ENCODE measurements at places on chromosomes 5 and 9. TPM values are rescaled to one million over a fixed set of nuclear protein-coding genes. Genes with fewer than 3 reads are reported as not detected.
A peak's percentile ranks its signal among the peaks of the same experiment; 100 is the strongest.

DNA sequence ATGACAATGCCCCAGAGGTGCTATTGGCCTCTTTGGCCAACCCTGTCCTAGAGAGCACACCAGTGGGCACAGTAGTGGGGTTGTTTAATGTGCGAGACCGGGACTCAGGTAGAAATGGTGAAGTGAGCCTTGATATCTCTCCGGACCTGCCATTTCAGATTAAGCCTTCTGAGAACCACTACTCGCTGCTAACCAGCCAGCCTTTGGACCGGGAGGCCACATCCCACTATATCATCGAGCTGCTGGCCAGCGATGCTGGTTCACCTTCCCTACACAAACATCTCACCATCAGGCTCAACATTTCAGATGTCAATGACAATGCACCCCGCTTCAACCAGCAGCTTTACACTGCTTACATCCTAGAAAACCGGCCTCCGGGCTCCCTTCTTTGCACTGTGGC lies 1.4 kb downstream of the PCDHGC5 start:
- H3K4me1 ChIP-seq, result peaks cover 4% of the 10 kb centered on the region
- H3K27ac ChIP-seq, result no peak overlapping the region
- no peak for DNase-seq
- H3K36me3 ChIP-seq, result peaks cover 2% of the 10 kb centered on the region
- H3K4me3 ChIP-seq, result no peak overlapping the region
- peaks cover 81% of the 10 kb centered on the region for H3K27me3 ChIP-seq

DNA sequence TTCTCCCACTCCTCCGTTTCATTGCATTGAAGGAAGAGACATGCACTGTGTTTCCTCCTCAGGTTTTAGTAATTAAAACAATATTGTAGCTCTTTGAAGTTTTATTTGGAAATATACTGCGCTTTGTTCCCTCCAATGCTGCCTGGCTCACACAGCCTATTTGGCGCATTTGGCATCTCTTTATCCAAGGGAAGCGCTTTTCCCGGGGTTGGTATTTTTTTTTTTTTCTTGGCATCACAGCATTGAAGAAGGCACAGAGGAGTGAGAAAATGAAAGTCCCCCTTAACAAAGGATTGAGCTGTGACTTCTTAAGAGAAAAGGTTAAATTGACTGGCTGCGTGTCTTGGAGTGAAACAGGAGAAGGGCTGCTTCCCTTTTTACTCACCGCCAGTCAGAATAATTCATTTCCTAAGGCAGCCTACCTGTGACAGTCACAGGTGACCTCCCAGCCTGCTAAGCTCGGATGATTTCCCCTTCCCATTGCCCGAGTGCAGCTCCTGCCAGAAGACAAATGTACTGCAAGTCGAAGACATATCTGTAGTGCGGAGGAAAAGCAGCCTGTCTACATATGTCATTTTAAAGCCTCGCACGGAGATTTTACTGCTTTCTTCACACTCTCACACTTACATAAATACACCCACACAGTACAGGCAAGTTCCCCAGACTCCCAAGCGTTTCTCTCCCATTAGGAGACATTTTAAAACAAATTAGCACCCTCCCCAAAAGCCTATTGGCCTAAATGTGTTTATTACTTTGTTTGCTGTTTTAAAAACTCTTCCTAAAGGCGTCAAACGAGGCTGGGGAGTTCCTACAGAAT lies 665.5 kb upstream of the ZNF608 start:
- DNase-seq, result no peak
- no peaks in the 10 kb centered on the region for H3K4me1 ChIP-seq
- no peaks in the 10 kb centered on the region for H3K27me3 ChIP-seq
- H3K27ac ChIP-seq, result no peak overlapping the region
- H3K36me3 ChIP-seq, result no peaks in the 10 kb centered on the region

DNA sequence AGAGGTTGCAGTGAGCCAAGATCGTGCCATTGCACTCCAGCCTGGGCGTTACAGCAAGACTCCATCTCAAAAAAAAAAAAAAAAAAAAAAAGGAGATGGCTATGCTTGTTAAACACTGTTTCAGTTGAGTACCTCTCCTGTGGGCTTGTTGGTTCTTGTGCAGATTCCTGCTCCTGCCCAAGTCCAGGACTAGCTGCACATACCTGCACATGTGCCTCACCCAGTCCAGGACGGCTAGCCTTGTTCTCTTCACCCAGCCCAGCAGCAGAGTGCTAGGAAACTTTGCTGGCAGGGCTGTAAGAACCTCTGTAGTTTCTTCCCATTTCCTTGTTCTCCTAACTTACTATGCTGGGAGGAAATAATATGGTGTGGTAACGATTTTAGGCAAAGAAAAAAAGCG lies 234.1 kb upstream of the DMRT1 start:
- DNase-seq, result no peak
- no peak overlapping the region for H3K4me3 ChIP-seq
- no peaks in the 10 kb centered on the region for H3K36me3 ChIP-seq
- H3K27ac ChIP-seq, result no peak overlapping the region

- H3K27me3 ChIP-seq, result no peaks in the 10 kb centered on the region
- H3K4me3 ChIP-seq, result no peak overlapping the region
- no peaks in the 10 kb centered on the region for H3K36me3 ChIP-seq
- H3K4me1 ChIP-seq, result no peaks in the 10 kb centered on the region
- DNase-seq, result no peak
Measured at GRCh38 chr5:126108470-126108869, 314.7 kb upstream of the GRAMD2B start.

DNA sequence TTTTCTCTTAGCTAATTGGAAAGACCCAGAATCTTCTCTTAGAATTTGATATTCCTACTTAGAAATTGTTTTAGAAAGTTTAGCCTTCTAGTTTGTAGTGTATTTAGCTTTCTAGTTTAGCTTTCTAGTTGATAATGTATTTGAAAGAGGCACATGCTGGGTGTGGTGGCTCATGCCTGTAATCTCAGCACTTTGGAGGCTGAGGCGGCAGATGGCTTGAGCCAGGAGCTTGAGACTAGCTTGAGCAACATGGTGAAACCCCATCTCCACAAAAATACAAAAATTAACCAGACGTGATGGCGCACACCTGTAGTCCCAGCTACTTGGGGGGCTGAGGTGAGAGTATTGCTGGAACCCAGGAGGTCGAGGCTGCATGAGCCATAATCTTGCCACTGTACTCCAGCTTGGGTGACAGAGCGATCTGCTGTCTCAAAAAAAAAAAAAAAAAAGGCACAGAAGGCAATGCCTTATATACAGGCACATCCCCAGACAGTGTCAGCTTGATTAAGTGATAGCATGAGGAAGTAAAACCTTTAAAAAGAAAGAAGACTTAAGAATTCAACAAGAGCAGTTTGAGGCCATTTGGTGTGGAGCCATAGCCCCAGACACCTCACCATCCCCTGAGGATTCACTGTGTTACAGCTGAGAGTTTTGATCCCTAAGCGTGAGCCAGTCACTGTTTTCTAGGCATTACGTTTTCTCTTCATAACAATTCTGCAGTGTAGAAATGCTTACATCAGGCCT lies 34.6 kb downstream of the ZSWIM6 start:
- H3K27ac ChIP-seq, result no peak overlapping the region
- H3K4me1 ChIP-seq, result no peaks in the 10 kb centered on the region
- no peaks in the 10 kb centered on the region for H3K27me3 ChIP-seq

GRCh38 chr9:76365028-76365427 lies 29.2 kb downstream of the RFK start:
- no peaks in the 10 kb centered on the region for H3K4me1 ChIP-seq
- no peak overlapping the region for H3K27ac ChIP-seq
- no peak overlapping the region for H3K4me3 ChIP-seq
- no peaks in the 10 kb centered on the region for H3K27me3 ChIP-seq
- no peaks in the 10 kb centered on the region for H3K36me3 ChIP-seq

- H3K27ac ChIP-seq, result no peak overlapping the region
- no peak for DNase-seq
- H3K27me3 ChIP-seq, result peaks cover 3% of the 10 kb centered on the region
- no peak overlapping the region for H3K4me3 ChIP-seq
Measured at GRCh38 chr9:123263227-123263626, 5.2 kb downstream of the STRBP start.

DNA sequence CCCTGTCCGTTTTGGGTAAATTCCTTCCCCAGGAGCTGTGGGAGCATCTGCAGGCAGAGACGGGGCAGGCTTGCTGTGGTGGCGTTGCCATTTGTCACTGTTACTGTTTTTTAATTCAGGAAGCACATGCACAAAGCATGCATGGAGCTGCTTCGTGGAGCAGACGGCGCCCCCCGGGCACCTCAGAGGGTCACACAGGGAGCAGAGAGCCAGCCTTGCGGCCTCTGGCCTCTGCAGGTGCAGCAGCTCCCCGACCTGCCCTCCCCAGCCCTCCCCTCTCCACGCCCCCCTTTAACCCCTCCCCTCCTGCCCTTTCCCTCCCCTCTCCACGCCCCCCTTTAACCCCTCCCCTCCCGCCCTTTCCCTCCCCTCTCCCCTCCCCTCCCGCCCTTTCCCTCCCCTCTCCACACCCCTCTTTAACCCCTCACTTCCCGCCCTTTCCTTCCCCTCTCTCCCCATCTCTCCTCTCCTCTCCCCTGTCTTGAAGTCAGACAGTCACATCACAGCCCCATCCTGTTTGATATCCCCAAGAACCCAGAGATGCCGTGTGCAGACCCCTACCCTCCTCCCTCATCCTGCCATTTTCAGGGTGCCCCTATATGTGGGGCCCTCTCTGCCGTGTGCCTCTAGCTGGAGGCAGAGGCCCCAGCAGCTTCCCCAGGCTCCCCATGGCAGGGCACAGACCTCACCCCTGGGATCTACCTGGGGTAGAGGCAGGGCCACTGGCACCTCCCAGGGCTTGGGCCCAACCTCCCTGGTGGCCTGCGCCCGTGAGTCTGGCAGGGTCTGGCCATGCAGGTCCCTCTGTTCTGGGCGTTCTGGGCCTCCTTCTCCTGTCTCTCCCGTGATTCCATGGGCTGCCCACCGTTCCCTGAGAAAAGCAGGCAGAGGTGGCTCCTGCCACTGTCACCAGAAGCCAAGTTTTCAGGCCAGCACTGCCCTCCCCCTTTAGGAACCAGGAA lies 29.6 kb upstream of the UBAC1 start:
- H3K27ac ChIP-seq, result no peak overlapping the region
- H3K27me3 ChIP-seq, result no peaks in the 10 kb centered on the region
- no peak overlapping the region for H3K4me3 ChIP-seq
- DNase-seq, result peak; percentile 50

DNA sequence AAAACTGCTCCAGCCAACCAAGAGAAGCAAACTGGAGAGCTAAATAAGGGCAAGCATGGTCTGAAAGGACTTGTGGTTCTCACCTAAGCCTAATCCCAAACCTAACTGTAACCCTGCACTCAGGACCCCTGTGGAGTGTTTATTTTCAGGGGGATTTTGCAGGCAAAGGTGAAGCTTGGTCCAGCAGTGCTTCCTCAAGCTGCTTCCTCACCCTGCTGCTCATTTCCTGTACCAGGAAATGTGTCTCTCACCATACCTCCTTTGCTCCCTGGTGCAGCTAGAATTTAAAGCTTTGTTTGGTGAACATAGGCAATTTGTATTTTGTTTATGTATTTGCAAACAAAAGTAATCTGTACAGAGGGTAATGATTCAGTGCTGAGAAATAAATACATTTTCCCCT lies 50.2 kb downstream of the CARTPT start:
- H3K4me3 ChIP-seq, result no peak overlapping the region
- no peak overlapping the region for H3K27ac ChIP-seq
- DNase-seq, result no peak
- H3K4me1 ChIP-seq, result peaks cover 8% of the 10 kb centered on the region
- no peaks in the 10 kb centered on the region for H3K36me3 ChIP-seq
- H3K27me3 ChIP-seq, result peaks cover 27% of the 10 kb centered on the region

DNA sequence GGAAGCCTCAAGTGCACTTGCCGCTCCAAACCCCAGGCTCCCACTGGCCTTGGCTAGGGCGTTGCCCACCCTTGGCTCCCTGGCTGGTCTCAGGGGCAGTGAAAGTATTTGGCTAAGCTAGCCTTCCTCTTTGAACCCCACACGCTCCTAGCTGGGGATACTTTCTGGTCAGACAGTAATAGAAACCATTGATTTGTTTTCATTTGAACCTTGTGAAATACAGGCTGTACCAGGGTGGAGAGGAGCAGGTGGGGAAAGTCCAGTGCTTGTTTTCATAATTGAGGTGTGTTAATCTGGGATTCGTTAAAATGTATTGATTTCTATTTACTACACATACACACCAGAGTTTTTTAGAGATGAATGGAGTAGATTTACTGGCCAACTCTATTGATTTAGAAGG lies 45.9 kb upstream of the TRMT10B start:
- peaks cover 17% of the 10 kb centered on the region for H3K27me3 ChIP-seq
- peaks cover 3% of the 10 kb centered on the region for H3K4me1 ChIP-seq
- H3K36me3 ChIP-seq, result no peaks in the 10 kb centered on the region
- H3K27ac ChIP-seq, result no peak overlapping the region

DNA sequence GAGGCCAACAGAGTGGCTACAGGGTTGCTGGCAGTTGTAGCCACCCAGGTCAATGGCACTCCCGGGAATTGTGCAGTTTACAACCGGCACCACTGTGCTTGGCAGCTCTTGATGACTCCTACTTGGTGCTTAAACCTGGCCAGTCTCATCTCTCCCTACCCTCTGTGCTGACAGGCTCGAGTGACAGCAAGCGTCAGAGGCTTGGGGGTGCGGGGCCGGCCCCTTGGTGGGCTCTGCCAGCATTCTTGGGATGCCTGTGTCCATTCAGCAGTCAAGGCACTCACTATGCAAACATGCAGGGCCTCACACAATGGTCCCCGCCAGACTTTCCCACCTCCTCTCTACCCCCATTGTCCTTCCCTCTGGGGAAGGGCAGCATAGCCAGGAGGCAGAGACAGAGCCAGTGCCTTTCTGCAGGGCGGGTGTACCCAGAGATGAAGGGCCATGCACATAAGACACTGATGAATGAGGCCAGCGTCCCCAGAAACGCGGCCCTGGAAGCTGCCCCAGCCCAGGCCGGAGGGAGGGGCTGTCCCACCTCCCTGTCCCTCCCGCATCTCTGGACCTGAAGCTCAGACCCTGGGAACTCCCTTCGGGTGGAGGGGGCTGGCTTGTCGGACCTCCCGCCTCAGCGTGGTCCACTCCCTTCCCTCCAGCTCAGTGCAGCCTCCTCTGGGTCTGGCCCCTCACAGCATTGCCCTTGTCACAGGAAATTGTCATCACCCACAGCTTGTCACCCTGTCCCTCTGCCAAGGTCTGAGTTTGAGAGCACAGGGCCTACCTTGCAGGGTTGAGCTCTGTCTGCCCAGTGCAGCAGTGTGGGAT lies 26.4 kb upstream of the NOTCH1 start:
- H3K27ac ChIP-seq, result no peak overlapping the region
- DNase-seq, result no peak
- no peaks in the 10 kb centered on the region for H3K4me1 ChIP-seq

NEURL1B gene
- total RNA-seq, result 3.9 TPM

PCDHB4 gene
- not detected for total RNA-seq

PCDHGA8 gene
- not detected for total RNA-seq

PCDHGC5 gene
- total RNA-seq, result not detected

All from activated CD8-positive, alpha-beta T cell treated with anti-CD3 and anti-CD28 coated beads, Interleukin-2, amount 10 ng/mL, durations not matched to agents 7 days and 5 days (primary cell).